ENCODE measurements at places on chromosomes 3 and 15. TPM values are rescaled to one million over a fixed set of nuclear protein-coding genes. Genes with fewer than 3 reads are reported as not detected.

Gene DNAH12
- polyA plus RNA-seq = not detected

Gene MOBP
- polyA plus RNA-seq = 0.60 TPM

Gene ZNF280D
- 5.8 TPM for polyA plus RNA-seq

Gene CAMK1
- polyA plus RNA-seq = 19.7 TPM

Gene DUOXA2
- 1.4 TPM for polyA plus RNA-seq
